ENCODE measurements at places on chromosomes 2 and 18.
A peak's percentile ranks its signal among the peaks of the same experiment; 100 is the strongest.

GRCh38 chr18:24368749-24369148 lies 28.9 kb downstream of the OSBPL1A start:
- peak; percentile 75 for DNase-seq

GRCh38 chr2:26847655-26848335 lies at the start of gene DPYSL5:
Gene DPYSL5, plus strand, starts transcription at chr2:26848132. Its CDS starts 50,368 bp downstream, at chr2:26898500.
- DNase-seq, result peak; percentile 44

DNA sequence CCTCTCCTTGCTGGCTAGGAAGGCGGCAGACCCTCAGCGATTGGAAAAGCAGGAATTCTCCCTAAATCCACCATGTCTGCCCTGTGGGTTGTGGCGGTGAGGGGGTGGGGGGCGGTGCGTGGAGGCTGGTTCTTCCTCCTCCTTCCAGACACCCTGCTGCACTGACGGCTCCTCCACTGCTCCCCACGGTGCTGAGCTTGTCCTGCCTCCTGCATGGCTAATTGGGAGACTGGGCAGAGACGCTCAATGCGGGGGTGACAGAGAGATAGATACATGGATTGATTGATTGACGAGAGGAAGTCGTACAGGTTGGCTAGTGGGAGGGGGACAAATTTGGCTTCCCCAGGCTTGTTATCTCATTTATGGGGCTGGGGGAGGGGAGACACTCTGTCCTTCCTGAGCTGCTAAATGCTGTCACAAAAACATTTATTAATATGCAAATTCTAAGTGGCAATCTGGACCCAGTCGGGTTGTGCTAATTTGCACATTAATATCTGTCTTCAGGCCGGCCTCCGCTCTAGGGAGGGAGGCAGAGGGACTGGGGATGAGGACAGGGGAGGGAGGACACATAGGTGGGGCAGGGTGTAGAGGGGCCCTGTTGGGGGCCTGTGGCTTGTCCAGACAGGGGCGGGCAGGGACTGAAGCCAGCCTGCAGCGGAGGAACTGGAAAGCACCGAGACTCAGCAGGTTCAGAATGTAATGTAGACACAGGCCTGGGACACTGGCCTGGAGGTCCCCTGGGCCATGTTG lies 181.6 kb downstream of the CELF4 start:
- no peak for DNase-seq

DNA sequence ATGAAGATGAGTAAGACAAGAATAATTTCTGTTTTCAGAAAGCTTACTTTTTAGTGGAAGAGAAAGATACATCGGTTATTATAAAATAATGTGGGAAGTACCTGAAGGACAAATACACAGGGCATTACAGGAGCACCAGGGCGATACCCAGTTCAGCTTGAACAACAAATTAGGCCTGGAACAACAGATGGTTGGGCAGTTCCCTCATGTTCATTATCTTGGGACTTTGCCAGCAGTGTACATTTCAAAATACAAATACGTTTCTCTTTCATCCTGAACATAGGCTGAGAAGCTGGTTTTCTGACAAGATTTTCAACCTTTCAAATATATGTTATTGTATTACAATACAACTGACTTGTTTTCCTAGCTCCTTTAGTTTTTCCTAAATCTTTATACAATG lies 79.6 kb downstream of the TGIF1 start:
- DNase-seq, result no peak

GRCh38 chr2:109175350-109175678 lies 46.3 kb downstream of the SH3RF3 start:
- DNase-seq, result no peak

DNA sequence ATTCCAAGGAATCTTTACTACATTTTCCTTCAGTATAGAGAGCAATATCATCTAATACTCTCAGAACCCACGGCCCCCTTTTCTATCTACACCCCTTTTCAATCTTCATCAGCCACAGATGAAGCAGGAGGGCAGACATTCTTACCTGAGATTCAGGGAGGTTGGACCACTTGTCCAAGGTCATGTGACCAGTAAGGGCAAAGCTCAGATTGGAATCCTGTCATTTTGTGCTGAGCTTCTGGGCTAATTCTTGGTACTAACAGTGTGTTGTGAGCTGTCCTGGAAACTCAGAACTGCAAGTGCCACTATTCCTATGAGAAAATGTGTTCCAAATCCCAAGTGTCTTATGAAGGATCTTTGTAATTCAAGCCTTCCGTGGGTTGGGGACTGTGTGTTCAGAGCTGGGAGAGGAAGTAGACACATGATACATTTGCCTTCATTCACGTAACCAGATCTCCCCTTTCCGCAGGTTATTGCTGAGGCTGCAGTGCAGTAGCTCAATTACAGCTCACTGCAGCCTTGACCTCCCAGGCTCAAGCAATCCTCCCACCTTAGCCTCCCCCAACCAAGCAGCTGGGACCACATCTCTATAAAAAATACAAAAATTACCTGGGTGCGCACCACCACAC lies 3.3 kb downstream of the CHRNA1 start:
- no peak for DNase-seq

DNA sequence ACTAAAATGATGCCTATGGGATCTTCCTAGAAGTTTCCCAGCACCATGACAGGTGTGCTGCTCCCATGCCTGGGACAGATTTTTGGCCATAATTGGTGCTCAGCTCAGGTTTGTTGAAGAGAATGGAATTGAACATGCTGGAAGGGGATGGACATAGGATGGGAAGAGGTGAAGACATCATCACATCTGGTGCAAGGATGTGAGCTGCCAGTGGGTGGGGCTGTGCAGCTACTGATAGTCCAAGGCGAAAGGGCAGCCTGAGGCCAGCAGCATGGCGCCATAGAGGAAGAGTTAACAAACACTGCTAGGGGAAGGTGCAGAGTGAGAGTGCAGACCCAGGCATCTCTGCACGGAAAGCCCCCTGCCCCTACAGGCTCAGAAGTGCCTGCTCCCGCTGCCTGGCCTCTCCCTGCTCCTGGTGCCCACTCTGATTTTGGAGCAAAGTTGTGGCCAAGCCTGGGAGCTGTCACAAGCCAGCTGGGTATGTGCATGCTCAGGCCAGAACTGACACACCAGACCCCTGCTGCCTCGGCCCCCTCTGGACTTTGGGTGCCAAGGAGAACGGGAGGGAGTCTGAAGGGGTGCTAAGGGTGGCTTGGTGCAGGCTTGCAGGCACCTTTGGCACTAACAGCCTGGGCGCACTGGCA lies 178.6 kb downstream of the ZBTB7C start:
- DNase-seq, result peak; percentile 26

DNA sequence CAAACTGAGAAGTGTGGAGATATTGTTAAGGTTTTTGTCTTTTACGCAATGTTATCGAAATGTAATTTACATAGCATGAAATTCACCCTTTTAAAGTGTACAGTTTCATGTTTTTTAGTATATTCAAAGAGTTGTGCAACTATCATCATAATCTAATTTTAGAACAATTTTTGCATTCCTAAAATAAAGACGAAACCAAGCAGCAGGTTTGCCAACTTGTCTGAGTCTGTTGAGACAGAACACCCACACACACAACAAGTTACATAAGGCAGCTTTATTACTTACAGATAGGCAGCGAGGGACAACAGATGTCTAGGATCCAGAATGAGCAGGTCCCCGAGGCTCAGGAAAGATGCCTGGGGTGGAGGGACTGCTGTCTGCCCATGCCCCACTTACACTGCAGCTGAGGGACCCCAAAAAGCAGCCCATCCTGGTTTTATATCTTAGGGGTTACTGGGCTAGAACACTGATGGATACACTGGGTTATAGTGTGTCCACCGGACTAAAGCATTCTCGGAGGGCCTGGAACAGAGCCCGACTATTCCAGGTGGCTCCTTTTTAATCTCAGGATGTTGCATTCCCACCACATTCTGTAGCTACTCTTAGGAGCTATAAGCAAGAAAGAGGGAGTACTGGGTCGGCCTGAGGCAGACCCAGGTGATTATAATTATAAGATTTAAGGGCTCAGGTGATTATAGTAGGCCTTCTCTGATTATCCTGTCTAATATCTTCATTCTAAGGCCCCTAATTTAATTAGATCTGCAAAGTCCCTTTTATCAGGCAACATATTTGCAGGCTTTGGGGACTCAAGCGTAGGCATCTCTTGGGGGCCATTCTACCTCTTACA lies 150.2 kb upstream of the DOK6 start:
- DNase-seq, result no peak

GRCh38 chr2:98332989-98333388 lies 13.3 kb upstream of the CNGA3 start:
- DNase-seq, result no peak

GRCh38 chr2:67895227-67895941 lies 167.4 kb downstream of the C1D start:
- no peak for DNase-seq

DNA sequence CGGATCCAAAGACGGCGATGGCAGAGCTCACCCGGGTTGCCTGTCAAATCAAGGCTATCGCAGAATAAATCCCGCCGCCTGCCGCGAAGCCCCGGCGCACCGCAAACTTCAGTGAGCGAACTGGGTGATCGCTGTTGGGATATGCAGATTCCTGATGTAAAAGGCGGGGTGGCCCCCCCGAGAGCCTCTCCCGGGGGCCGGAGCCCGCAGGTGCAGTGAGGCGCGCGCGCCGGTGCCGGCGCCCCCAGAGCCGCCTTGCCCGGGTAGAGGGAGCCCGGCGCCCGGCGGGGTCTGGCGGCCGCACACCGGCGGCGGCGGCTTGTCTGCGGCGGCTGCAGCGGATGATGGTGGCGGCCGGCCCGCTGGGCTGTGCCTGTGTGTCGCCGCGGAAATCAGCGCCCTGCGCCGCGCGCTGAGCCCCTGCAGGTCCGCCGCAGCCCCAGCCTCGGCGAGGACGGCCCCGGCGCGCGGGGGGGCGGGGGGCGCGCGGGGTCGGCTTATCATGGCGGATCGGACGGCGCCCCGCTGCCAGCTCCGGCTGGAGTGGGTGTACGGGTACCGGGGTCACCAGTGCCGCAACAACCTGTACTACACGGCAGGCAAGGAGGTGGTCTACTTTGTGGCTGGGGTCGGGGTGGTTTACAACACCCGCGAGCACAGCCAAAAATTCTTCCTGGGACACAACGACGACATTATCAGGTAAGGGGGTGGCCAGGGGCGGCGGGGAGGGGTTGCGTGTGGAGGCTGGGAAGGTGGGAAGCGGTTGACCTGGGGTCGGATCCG lies 1.3 kb downstream of the EML6 start:
- peak; percentile 47 for DNase-seq

DNA sequence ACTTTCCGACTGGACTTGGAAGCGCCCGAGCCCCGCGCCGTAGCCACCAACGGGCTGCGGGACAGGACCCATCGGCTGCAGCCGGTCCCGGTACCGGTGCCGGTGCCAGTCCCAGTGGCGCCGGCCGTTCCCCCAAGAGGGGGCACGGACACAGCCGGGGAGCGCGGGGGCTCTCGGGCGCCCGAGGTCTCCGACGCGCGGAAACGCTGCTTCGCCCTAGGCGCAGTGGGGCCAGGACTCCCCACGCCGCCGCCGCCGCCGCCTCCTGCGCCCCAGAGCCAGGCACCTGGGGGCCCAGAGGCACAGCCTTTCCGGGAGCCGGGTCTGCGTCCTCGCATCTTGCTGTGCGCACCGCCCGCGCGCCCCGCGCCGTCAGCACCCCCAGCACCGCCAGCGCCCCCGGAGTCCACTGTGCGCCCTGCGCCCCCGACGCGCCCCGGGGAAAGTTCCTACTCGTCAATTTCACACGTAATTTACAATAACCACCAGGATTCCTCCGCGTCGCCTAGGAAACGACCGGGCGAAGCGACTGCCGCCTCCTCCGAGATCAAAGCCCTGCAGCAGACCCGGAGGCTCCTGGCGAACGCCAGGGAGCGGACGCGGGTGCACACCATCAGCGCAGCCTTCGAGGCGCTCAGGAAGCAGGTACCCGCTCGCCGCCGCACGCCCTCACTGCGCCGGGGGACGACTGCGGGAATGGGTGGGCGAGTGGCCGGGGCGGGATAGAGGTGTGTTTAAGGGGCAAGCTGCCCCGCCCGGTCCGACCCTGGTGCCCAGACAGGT lies 713 bp downstream of the ATOH8 start:
- peak; percentile 59 for DNase-seq

All from activated T-cell treated with anti-CD3 and anti-CD28 coated beads, Interleukin-2, amount 50 U/mL, for 48 hours (primary cell).